ENCODE measurements at places on chromosomes 3 and 15. TPM values are rescaled to one million over a fixed set of nuclear protein-coding genes. Genes with fewer than 3 reads are reported as not detected.

The C3orf70 gene
- total RNA-seq: 1.5 TPM

The ZNF502 gene
- 5.9 TPM for total RNA-seq

The GP9 gene
- total RNA-seq: not detected

The CISH gene
- 0.30 TPM for total RNA-seq

The SI gene
- total RNA-seq: not detected

The DAZL gene
- total RNA-seq: not detected

The MKRN3 gene
- not detected for total RNA-seq

The PCNP gene
- 99.2 TPM for total RNA-seq

The NR2E3 gene
- total RNA-seq: under 0.01 TPM

The EPHA3 gene
- total RNA-seq: 17.0 TPM

The MESP2 gene
- total RNA-seq: 0.30 TPM

The QTRT2 gene
- total RNA-seq: 17.8 TPM

The ARPP21 gene
- not detected for total RNA-seq

The ARMC8 gene
- total RNA-seq: 51.7 TPM

The ASB14 gene
- 0.05 TPM for total RNA-seq

The ZDHHC19 gene
- total RNA-seq: not detected

The PLCB2 gene
- total RNA-seq: not detected

The SLC30A4 gene
- total RNA-seq: 15.1 TPM

The HSPBAP1 gene
- 8.0 TPM for total RNA-seq
